ENCODE measurements at places on chromosomes 1 and 21. TPM values are rescaled to one million over a fixed set of nuclear protein-coding genes. Genes with fewer than 3 reads are reported as not detected.
A peak's percentile ranks its signal among the peaks of the same experiment; 100 is the strongest.

- DNase-seq: no peak
These were observed 265.9 kb downstream of the PRDM2 start for GRCh38 chr1:13965770-13966398.

DNA sequence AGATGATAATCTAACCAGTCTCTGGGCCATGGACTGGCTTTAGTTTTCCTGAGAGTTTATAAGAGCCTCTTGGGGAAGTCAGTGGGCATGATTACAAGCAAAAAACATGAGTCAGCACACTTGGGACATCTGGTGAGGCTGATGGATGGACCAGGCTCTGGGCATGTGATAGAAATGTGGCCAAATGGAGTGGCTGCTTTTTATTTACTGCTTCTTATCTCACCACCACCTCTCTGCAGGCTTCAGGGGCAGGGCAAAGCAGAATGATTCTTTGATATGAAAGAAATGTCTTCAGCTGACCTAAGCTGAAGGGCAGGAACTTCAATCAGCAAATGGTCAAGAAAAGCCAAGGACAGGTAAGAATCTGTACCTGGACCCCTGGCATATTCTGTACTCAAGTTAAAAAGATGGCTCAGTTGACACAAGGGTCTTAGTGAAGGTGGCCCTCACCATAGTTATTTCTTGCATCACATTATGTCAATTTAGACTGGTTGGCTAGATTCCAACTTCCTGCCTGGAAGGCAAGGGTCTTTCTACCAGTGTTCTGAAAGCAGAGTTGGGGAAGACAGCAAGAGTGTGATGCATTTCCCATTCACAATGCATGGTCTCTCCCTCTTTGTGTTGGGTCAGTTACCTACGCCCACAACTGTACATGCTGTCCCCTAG, 162.8 kb downstream of the FASLG start:
- DNase-seq: no peak

- no peak for DNase-seq
These were observed 246.8 kb downstream of the LMO4 start for GRCh38 chr1:87575528-87575927.

Gene ATP1B1
- 330 TPM for total RNA-seq

Gene FMO4
- 2.9 TPM for total RNA-seq

Gene TOR3A
- total RNA-seq: 78.6 TPM

DNA sequence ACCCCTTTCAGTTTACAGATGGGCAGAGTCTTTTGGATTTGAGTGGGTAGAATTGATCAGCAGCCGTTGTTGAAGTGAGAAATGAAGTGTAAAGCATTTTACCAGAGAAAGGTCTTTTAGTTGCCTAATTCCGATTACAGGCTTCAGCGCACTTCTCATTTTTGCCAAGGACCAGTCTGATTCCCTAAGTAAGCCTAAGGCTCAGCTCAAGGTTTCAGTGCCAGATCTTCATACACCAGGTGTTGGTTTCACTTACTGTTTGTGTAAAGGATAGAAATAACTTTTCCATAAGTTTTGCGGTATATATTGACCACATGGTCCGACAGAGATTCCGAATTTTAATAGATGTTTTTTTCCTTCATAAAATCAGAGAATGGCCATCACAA, 83.9 kb upstream of the BMP8A start:
- DNase-seq: no peak

GRCh38 chr1:64678366-64678765, 66.5 kb upstream of the RAVER2 start:
- DNase-seq: no peak

- no peak for DNase-seq
These were observed 2.7 kb upstream of the CD58 start for GRCh38 chr1:116573431-116574095.

Gene SLC9C2
- total RNA-seq: not detected

- peak; percentile 13 for DNase-seq
These were observed 135.7 kb upstream of the KRTAP19-8 start for GRCh38 chr21:31173881-31174555.

DNA sequence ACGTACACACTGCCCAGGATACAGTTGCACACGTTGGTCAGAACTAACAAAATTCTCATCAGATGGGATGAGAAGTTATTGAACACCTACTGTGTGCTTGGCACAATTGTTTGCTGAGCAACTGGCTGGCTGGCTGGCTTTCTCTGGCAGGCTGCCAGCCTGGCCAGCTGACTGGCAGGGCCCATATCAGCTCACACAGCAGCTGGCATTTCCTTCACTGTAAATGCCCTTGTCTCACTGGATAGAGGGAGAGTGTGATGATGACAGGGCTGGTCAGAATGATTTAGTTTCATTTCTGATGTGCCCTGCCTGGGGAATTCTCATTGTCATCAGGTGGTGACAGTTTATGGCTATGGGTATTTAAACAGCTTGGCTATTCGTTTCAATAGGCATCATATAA, 15.8 kb downstream of the CAMK2N1 start:
- no peak for DNase-seq

Gene COL24A1
- total RNA-seq: not detected

GRCh38 chr1:236540813-236541465, 17.2 kb downstream of the LGALS8 start:
- DNase-seq: no peak

DNA sequence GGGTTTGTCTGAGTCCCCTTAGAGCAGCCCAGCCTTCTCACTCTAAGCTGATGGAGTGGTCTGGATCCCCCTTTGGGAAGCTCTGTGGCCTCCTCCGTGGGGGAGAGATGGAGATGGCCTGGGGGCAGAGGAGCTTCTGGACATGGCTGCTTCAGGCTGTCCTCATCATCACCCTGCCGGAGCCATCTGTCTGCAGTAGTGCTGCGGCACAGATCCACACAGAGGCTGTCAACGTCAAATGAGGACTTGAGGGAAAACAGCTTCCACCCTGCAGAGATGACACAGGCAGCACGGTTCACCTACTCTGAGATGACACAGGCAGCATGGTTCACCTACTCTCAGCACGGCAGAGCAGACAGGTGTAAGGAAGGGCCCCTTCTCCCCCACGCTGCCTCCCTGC, 134.3 kb downstream of the IGSF21 start:
- no peak for DNase-seq

DNA sequence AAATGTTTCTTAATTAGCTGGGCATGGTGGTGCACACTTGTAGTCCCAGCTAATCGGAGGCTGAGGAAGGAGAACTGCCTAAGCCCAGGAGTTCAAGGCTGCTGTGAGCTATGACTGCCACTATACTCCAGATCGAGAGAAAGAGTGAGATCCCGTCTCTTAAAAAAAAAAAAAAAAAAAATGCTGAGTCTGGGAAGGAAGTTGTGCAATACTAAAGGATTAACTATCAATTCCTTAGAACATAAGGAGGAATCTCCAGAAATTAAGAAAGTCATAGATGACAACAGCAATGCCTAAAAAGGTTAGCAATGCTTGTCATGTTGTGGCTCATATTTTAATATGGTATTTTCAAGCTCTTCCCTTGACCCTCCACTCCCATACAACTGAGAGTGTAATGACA, 5.3 kb downstream of the LUZP1 start:
- no peak for DNase-seq

GRCh38 chr21:45131537-45131999, 57.2 kb downstream of the ADARB1 start:
- no peak for DNase-seq

Gene LBR
- total RNA-seq: 19.3 TPM

DNA sequence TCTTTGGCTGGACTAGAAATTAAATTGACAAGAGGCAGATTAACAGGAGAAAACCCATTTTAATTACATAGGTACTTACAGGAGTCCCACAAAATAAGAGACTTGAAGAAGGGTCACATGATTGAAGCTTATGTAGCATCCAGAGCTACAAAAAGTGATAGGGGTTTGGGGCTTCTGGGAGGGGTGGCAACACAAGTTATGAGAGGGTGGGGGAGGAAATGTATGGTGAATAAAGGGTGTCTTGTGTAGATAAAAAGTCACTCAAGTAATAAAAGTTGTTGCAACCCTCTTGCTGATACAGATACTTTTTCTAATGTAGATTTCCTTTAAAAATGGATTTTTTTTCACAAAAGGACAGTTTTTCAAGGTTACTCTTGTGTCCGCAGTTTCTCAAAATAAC, 24.0 kb downstream of the USP25 start:
- DNase-seq: no peak

Gene UBE2U
- total RNA-seq: not detected

DNA sequence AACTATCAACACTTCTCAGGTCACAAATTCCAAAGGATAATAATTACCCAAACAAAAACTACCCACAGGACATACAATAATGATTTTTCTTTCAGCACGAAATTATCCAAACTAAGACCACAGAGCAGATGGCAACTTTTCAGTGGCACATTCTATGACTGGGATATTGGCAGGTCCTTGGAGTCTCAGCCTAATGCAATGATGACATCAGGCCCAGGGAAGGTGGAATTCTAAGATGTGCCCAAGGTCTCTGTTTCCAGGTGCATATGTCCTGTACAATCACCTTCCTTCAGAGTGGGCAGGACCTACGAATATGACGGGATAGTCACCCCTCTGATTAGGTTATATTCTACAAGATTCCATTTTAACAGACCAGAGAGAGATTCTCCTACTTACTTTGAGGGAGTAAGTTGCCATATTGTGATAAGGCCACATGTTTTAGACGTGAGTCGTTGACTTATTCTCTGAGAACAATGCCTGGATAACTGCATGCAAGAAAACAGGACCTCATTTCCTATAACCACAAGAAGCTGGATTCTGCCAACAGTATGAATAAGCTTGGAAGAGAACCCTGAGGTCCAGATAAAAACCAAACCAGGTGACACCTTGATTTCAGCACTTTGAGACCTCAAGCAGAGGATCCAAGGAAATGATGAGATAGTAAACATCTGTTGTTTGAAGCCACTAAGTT, 69.9 kb downstream of the ZC3H11B start:
- DNase-seq: no peak

- no peak for DNase-seq
These were observed 15.7 kb downstream of the ZFYVE9 start for GRCh38 chr1:52157582-52157981.

Gene CCDC181
- not detected for total RNA-seq

DNA sequence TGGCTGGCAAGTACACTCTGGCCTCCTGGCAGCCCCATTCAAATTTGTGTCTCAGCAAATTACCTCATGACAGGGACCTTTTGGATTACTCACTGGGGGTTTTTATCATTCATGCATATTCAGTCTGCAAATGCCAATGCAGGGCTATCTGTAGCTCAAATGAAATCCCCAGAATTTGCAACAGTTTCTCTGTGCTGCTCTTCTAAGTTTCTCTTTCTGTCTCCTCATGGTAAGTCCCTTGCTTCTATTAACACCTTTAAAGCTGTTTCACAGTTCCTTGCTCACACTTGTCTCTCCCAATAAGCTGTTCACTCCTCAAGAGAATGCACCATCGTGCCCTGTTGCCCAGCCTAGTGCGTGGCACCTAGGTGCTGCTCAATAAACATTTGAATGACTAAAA, 3.3 kb upstream of the FAM78B start:
- no peak for DNase-seq

DNA sequence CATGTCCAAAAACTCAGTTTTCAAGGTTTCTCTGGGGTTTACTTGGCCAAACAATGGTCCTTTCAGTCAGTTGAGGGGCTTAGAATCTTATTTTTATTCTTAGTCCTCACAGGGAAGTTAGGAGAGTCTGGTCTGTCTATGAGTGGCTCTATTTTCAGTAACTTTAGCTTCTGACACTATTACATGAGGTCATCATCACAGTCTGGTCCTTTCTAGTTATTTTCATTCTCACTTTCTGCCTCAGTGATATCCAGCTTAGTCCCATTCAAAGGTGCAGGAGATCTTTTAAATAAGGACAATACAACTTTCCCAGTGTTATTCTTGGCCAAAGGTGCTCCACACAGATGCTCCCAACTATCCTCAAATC, 30.0 kb upstream of the FGGY start:
- DNase-seq: no peak

DNA sequence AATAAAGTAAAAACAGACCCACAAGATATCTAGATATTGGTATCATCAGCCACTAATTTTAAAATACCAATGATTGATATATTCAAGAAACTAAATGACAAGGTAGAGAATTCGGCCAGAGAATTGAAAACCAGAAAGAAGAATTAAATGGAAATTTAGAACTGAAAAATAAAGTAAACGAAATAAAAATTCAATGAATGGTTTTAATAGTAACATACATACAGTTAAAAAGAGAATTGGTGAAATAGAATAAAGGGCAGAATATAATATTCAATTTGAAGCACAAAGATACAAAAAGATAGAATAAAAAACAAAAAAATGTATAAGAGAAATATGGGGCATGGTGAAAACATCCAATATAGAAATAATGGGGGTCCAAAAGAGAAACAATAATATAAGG, 64.0 kb upstream of the GUCA2B start:
- no peak for DNase-seq

- no peak for DNase-seq
These were observed 163.4 kb downstream of the OLFM3 start for GRCh38 chr1:101833312-101833711.

DNA sequence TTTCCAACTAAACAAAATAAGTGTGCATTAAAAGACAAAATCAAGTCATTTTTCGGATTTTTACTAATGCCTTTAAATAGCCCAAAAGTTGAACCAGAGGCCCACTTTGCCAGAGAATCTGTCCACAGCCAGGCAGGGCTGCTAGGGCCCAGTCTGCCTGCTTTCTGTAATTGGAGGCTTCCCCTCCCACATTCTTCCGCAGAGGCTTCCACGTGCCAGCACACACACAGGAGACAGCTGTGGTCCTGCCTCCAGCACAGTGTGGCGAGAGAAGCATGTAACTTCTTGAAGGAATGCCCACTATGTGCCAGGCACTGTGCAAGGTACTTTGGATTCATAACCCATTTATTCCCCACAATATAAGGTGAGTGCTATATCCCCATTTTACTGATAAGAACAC, 11.3 kb upstream of the PDZK1IP1 start:
- DNase-seq: no peak

Gene FGR
- 1.3 TPM for total RNA-seq

GRCh38 chr1:233603478-233603877, 10.4 kb upstream of the KCNK1 start:
- no peak for DNase-seq

Gene GCSAML
- total RNA-seq: not detected

DNA sequence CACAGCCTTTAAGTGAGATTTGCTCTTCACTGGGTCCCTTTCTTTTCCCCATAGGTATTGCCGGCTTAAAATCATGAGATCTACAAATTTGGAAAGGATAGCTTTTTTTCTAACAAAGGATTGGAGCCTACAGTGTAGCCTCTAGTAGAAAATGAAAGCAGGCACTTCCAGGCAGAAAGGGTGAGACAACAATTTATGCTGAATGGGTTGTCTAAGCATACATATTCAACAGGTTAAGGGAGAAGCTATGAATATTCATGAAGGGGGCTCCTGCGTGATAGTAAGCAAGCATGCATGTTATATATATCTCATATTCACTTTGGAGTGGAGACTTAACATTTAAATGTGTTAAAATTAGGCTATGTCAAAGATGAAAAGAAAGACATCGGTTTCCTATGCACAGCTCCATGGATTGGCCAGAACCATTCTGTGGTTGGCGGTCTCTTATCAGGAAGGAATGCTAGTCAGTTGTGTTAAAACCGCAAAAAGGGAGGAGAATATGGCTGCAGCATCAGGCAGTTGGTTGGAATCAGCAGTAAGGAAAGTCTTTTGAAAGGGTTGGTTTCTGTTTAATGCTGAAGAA, 66.0 kb downstream of the VCAM1 start:
- DNase-seq: no peak

- DNase-seq: no peak
These were observed 433.4 kb upstream of the CAMK1G start for GRCh38 chr1:209150114-209150513.

Gene FAM177B
- 0.39 TPM for total RNA-seq

- no peak for DNase-seq
These were observed 38.3 kb downstream of the CEP170 start for GRCh38 chr1:243216741-243217140.
